ENCODE measurements at places on chromosomes 7 and 10.

DNA sequence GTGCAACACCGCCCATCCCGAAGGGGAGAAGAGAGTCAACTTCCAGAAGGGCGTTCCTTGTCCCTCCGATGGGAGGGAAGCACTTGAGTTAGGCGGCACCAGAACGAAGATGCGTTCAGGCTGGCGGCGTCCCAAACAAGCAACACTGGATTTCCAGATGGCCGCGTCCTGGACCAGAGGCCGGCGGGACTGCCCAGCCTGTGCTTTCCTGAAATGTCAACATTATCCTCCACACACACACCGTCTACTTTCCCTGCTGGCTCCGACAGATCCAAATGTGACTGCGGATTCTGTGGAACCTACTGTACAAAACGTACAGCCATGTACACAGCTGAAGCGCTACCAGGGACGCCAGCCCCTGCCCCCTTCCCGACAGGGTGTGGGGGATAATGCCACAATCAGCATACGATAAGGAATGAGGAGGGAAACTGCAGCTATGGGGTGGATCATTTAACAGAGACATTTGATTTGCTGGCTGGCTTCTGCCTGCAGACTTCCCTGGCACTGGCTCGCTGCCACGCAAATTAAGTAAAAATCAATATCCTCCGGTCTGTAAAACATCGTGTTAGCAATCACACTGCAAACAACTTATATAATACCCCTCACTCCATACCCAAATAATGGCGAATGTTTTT, 82.1 kb downstream of the ZRANB1 start:
- no peak for DNase-seq

DNA sequence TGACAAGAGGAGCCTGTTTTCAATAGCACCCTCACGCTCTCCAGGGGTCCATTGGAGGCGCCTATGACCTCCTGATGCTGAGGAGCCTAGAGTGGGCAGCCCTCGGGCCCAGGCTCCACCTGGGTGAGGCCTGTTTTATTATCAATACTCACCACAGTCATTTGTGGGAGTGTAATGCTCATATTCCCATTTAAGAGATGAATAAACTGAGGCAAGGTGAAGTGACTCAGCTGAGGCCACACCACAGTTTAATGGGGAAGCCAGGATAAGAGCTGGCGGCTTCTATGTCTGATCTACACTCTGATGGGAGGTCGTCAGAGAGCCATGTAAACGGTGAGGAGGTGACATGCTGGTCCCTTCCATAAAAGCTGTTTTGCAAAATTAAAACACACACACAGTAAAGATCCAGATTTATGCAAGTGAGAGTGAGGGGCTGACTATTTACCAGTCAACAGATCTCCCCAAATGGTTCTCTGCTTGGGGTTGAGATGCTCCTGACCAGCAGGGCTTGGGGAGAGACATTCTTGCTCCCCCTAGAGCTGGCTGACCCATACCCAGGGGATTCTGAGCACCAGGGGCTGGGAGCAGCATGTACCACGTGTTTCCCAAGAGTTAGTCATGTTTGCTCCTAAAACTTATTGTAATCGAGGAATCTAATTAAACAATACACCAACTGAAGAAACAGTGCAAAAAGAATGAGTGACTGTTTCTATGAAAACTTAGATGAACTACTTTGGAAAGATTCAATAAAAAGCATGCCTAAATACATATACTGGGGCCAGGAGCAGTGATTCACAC, 81.0 kb upstream of the INSIG1 start:
- DNase-seq: no peak

- no peak for DNase-seq
These were observed 14.3 kb upstream of the MALSU1 start for GRCh38 chr7:23284871-23285270.

DNA sequence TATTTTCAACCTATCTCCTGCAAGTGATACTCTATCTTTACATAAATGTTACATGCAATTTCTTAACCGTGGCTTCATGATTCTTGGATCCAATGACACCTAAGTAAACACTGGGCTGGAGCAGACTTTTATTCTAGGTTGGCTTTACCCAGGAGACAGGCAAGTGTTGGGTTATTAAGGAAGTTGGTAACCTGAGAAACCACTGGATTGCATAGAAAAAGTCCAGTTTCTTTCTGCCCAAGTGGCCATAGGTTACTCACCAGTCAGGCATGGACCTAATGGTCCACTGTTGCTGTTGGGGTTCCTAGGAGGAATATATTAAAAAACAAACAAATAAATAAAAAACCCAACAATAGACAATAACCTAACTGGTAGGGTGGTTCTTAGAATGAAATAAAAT, 112.8 kb downstream of the SEMA3D start:
- no peak for DNase-seq

DNA sequence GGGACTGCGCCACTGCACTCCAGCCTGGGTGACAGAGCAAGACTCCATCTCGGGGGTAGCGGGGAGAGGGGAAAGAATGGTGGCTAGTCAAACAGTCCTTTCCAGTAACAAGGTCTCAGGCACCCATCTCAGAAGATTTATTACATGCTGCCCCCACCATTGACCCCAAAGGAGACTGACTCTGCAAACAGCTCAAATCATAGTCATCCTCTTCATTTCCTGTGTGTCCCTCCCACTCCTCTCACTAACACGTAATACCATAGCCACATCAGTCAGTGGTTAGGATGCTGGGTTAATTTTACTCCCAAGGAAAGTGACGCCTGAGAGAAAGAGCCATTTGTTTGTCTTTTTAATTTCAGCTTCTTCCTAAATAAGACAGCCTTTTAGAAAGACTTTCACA, 56.6 kb upstream of the BET1 start:
- DNase-seq: no peak

- DNase-seq: no peak
These were observed 302.2 kb downstream of the BBS9 start for GRCh38 chr7:33431543-33431942.

GRCh38 chr7:50315739-50316671, 11.5 kb downstream of the IKZF1 start:
- DNase-seq: no peak

GRCh38 chr7:34523226-34523918, 134.6 kb upstream of the NPSR1 start:
- DNase-seq: no peak
